ENCODE measurements at places on chromosomes 7 and 10.

DNA sequence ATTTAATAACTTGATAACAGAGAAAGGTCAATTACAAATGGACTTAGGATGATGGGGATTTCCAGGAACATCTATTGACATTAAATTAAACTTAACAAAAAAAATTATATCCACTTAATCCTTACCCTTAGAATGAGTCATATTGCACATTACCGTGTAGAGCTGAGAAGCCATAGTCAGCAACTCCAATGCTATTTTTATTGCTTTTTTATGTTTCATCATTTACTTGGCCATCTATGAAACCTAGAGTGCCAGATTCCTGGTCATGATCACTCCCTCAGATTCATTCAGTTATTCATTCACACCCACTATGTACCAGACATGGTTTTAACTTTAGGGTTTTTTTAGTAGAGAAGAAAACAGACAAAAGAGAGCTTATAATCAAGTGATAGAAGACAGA lies 1180.4 kb downstream of the CNTNAP2 start:
- no peak for DNase-seq

DNA sequence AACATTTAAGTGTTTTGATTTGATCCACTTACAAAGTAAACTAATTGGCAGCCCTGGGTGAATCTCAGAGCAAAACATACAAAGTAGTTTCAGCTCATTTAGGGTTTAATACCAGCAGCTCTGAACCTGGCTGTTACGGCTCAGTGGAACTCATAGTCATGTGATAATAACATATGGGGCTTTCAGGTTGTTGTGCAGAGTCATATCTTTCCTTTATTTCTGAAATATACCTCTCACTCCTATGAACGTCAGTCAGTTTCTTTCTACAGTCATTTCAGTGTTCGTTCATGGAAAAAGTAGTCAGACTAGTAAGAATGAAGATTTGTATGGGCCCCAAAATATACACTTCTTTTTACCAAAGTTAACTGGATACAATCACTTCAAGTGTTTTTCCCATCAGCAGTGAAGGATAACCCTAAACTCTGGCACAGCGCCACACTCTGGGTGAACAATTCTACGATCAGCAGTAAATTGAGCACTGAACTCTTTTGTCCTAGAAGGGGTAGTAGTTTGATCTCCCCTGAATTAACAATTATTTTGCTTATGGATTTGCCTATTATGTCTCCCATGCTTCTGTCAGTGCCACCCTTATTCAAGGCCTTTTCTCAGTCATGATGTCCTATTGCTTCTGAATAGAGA lies 218.6 kb downstream of the THSD7A start:
- DNase-seq = no peak

- no peak for DNase-seq
Observed at GRCh38 chr10:86330778-86331763, 35.5 kb downstream of the GRID1 start.

DNA sequence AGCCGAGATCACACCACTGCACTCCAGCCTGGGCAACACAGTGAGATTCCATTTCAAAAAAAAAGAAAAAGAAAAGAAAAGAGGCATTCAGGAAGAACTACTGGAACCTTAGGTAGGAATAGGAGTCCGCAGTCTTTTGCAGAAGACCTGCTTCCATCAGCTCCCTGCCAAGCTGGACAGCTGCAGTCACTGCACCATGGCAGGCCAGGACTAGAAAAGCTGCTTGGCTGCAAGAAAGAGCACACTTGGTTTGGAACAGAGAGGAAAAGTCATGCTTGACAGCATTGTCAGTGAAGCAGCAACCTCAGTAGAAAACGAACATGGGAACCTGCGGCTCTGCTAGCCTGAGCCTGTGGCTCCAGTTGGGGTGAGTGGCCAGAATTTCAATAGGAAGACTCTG lies 104.3 kb downstream of the MARCHF5 start:
- DNase-seq = no peak

DNA sequence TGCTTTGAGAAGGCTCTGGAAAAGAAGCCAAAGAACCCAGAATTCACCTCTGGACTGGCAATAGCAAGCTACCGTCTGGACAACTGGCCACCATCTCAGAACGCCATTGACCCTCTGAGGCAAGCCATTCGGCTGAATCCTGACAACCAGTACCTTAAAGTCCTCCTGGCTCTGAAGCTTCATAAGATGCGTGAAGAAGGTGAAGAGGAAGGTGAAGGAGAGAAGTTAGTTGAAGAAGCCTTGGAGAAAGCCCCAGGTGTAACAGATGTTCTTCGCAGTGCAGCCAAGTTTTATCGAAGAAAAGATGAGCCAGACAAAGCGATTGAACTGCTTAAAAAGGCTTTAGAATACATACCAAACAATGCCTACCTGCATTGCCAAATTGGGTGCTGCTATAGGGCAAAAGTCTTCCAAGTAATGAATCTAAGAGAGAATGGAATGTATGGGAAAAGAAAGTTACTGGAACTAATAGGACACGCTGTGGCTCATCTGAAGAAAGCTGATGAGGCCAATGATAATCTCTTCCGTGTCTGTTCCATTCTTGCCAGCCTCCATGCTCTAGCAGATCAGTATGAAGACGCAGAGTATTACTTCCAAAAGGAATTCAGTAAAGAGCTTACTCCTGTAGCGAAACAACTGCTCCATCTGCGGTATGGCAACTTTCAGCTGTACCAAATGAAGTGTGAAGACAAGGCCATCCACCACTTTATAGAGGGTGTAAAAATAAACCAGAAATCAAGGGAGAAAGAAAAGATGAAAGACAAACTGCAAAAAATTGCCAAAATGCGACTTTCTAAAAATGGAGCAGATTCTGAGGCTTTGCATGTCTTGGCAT lies 4.8 kb downstream of the IFIT2 start:
- DNase-seq = no peak

- DNase-seq = no peak
Observed at GRCh38 chr7:100568176-100568895, 5.4 kb downstream of the SAP25 start.

DNA sequence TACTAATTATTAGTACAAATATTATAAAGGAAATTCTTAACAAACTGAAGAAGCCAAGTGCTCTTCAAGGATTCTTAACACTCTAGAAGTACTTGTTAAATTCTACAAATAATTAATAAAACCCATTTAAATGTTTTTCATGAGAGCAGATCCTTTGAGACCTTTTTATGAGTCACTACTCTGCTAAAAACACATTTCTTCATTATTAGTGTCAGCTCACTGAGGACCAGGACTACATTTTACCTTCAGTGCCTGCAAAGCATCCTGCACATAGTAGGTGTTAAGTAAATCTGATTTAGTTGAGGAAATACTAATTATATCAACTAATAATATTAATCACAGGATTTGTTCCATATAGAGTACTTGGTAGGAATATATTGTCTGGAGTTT lies 273.6 kb downstream of the PHTF2 start:
- DNase-seq = no peak

- no peak for DNase-seq
Observed at GRCh38 chr10:119409906-119410305, 132.6 kb downstream of the RGS10 start.

GRCh38 chr10:132519382-132520176 lies 18.0 kb upstream of the INPP5A start:
- no peak for DNase-seq

DNA sequence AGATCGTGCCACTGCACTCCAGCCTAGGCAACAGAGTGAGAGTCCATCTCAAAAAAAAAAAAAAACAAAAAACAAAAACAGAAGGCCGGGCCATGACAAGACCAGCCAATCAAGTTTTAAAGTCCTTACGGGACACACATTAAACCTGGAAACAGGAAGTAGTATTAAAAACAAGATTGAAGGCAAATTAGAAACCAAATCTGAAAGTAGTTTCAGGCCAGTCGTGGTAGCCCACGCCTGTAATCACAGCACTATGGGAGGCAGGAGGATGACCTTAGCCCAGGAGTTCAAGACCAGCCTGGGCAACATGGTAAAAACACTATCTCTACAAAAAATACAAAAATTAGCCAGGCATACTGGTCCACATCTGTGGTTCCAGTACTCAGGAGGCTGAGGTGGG lies 18.1 kb downstream of the PSAP start:
- DNase-seq = no peak

DNA sequence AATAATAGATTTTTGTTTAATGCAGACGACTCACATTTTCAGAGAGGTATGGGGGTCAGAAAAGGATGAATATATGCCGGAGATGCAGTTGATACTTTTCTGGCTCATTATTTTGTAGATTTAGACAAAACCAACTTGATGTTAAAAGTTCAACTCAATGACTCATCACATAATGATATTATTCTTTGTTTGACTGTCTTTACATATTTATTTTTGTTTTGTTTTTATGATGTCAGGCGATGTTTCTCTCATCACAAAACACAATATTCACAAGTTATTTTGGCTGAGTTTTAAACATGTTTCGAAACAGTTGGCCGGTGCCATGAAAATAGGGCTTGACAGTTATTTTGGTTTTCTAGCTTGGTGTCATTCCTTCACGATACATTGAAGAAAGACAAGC lies 1.3 kb downstream of the GJD4 start:
- no peak for DNase-seq

- no peak for DNase-seq
Observed at GRCh38 chr7:155227004-155227787, 70.5 kb upstream of the INSIG1 start.

- DNase-seq = no peak
Observed at GRCh38 chr10:89576022-89576421, 40.6 kb upstream of the SLC16A12 start.

DNA sequence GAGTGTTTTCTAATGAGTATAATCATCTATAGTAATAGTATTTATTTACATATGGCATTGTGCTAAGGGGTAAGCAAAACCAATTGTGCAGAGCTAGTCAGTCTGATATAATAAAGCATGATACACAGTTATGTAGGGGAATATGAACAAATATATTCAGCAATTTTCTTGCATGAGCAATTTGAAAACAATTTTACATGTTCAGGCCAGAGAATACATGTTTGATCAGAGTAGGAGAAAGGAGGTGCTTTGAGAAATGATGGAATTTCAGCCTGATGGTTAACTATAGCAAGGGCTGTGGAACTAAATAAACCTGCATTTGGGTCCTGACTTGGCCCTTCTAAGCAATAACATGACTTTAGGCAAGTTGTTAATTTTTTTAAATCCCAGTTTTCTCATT lies 214.5 kb downstream of the TWIST1 start:
- DNase-seq = no peak

- no peak for DNase-seq
Observed at GRCh38 chr7:78345293-78345911, 546.8 kb downstream of the PHTF2 start.

GRCh38 chr7:140540136-140540777 lies 61.0 kb upstream of the MKRN1 start:
- DNase-seq = no peak

- DNase-seq = no peak
Observed at GRCh38 chr7:33261585-33261984, 132.2 kb downstream of the BBS9 start.

GRCh38 chr10:5365928-5366327 lies 1.2 kb downstream of the UCN3 start:
- no peak for DNase-seq

GRCh38 chr7:29304756-29305155 lies 110.2 kb downstream of the CHN2 start:
- DNase-seq = no peak

- DNase-seq = no peak
Observed at GRCh38 chr10:88991161-88991898, 732 bp downstream of the FAS start.

DNA sequence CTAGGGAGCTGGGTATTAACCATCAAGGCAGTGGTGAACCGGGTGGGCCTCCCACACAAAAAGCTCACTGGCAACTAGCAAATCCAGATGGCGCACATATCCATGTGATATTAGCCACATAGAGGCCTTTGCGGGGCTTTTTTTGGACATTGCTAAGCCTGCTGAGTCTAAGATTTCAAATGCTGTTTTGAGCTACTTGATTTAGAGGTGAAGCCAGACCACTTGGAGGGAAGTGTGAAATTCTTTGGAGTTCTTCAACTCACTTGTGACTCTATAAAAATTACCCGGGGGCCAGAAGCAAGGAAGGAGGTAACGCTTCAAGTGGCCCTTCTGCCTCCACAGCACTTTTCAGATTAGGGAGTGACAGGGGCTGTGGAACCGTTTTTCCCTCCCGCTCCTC lies 619.8 kb upstream of the GALNT17 start:
- DNase-seq = no peak

DNA sequence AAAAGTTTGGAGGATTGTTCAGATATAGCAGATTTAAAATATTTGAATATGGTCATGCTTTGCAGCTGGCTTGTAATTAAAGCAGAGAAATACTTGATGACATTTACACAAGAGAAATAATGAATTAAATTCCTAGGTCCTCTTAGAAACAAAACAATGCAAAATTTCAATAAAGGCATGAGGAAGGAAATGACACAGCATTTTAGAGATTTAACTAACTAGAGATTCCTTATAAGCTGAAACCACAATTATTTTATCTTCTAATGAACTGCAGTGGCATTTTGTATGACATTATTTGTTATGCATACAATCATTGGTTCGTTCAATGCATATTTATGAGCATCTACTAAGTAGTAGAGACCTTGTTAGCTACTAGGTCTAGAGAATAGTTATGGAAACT lies 490.9 kb downstream of the ZWINT start:
- no peak for DNase-seq

DNA sequence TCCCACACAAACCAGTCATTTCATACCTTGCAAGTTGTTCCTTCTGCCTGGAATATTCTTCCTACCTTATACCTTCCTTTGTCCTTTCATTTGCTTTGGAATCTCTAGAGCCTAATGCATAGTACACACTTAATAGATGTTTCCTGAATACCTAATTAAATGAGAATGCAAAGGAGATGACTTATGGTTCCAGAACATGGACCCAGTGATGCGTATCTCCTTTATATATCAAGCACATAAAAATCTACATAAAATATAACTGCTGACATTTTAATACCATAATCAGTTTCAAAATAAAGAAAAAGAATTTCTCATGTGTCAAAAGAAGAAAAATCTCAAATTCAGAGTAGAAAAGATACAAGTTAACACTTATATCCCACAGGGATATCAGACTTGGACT lies 110.6 kb upstream of the ASAH2 start:
- DNase-seq = no peak

GRCh38 chr7:11328309-11328708 lies 354.6 kb downstream of the PHF14 start:
- DNase-seq = peak; percentile 46

- DNase-seq = no peak
Observed at GRCh38 chr7:23350466-23350865, 51.3 kb downstream of the MALSU1 start.

DNA sequence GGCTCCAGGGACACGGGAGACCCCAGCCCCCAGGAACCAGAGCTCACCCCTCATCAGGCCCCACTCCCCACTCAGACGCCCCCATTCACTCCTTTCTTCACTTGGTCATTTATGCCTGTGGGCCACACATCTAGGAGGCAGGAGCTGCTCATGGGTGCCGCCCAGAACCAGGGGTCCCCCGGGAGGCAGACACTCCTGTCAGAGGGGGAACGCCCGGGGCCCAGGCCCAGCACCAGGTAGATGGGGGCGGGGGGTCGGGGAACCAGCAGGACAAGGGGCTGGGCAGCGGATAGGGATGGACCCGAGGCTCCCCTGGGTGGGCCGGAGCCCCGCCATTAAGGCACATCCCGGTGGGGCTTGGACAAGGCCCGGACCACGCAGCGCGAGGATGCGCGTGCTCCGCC lies 11.8 kb downstream of the CALY start:
- no peak for DNase-seq

Measured in epithelial cell of proximal tubule (primary cell).